Astrocyte of the hippocampus (primary cell): ENCODE measurements at places on chromosomes 5 and 9.

GRCh38 chr5:147968855-147969254 lies 62.5 kb upstream of the C5orf46 start:
- DNase-seq, result peak; percentile 20

- peak; percentile 11 for DNase-seq
These were observed 78.6 kb upstream of the GDNF start for GRCh38 chr5:37918424-37918823.

GRCh38 chr9:105065098-105066088 lies 137.4 kb upstream of the ABCA1 start:
- no peak for DNase-seq

DNA sequence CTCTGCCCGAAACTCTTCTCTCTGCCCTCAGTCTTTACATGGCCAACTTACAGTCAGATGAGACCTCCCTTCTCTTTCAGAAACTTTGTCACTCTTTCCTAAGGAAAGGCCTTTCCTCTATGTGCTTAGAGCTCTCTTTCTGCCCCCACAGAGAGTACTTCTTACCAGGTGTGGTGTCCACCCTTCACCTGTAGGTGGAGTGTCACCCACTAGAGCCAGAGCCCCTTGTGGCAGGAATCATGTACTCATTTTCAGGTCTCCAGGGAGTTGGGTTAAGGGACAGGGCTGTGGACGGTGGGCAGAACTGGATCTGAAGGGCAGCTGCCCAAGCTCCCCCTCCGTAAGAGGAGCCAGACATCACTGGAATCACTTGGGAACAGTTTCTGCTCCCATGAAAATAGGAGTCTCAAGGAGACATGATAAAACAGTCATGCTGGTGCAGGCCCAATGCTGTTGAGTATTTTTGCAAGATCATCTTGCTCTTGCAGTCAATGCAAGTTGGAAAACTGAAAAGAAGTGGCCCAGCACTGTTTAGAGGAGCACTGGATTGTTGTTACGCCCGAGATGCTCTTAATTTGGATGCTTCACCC lies 436.7 kb downstream of the ZSWIM6 start:
- peak; percentile 23 for DNase-seq

DNA sequence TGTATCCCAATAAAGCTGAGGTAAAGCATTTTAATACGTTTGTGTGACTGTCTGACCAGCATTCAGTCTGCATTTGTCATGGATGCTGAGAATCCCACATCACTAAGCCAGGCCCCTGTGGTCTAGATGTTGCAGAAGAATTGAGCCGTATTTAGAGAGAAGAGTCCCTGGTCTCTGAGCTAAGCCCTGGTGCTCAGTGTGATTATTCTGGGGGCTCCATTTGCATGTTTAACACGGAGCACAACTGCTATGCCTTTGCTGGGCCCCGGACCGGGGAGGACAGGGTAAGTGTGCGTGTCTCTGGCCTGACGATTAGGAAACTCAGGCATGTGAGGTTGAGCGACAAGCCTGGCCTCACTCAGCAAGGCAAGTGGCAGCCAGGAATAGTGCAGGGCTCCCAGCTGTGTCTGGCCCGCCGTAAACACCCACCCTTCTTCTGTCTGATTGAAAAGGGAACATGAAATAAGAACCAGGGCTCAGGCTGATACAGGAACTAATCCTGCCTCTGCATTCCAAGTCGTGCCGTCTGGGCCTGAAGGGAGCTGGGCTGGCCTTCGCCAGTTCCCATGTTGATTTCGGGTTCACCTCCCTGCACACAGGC lies 22.3 kb downstream of the FAM78A start:
- DNase-seq, result peak; percentile 57

GRCh38 chr9:13728131-13728530 lies 448.6 kb upstream of the MPDZ start:
- no peak for DNase-seq

GRCh38 chr5:89069591-89069990 lies 186.6 kb upstream of the MEF2C start:
- no peak for DNase-seq

DNA sequence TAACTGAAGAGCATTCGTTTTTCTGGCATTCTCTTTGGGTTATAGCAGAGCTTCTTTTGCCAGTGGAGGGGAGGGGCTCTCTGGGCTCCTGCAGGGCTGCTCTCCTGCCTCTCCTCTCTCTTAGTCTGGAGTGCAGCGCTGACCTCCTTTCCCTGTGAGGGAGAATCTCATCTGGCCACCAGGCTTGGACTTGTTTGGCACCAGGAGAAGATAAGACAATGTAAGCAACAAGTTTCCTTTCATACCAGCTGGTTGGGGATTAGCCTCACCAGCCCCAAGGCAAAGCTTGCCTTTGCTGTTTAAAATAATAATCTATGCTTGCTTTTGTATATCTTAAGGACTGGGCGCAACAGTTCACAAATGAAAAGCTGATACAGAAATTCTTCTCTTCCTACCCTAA lies 196.4 kb downstream of the TLE4 start:
- DNase-seq, result peak; percentile 11

DNA sequence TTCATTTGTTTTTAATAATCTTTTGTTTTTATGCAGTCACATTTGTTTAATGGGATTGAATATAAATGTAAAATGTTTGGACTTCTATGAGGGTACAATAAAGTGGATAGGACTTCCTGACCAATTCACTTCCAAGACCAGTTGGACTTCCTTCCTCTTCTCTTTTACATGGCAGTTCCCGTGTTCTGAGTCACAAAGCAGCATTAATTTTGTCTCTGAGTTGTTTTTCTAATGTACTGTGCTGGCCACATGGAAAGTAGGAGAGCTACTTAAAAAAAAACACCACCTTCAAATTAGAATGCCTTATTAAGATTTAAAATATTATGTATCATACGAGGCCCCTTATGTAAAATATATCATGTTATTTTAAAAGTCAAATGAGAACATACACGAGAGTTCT lies 87.3 kb downstream of the CCDC171 start:
- no peak for DNase-seq

GRCh38 chr9:31486630-31487029 lies 897.8 kb upstream of the ACO1 start:
- no peak for DNase-seq

- DNase-seq, result peak; percentile 29
These were observed 54.1 kb downstream of the GARNL3 start for GRCh38 chr9:127318651-127319167.

GRCh38 chr5:177327539-177328522 lies 16.1 kb upstream of the MXD3 start:
- DNase-seq, result peak; percentile 90

- no peak for DNase-seq
These were observed 20.0 kb upstream of the RGMB start for GRCh38 chr5:98753507-98753906.

DNA sequence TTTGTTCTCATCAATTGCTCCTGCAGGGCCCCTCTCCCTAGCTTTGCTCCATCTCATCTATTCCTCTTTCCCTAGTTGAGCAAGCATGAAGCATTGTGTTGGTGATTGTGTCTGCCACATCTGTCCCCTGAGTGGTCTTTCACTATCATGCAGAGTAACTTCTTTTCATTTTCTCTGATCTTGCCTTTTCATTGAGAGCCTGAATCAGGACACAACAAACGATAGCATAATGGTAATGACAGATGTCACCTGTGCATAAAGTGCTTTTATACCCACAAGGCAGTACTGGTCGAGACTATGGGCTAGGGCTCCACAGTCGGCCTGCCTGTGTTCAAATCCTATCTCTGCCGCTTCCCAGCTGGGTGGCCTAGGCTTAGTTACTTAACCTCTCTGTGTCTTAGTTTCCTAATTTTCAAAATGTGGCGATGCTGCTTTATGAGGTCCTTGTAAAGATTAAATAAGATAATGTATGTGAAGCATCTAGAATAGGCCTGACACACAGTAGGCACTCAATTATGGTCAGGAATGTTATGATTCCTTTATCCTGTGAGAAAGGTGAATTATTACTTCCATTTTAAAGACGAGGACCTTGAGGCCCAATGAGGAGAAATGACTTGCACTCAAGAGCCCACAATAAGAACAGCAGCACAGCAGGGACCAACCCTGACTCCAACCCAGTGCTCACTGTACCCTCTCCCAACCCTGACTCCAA lies 137.1 kb upstream of the ZNF618 start:
- DNase-seq, result no peak

DNA sequence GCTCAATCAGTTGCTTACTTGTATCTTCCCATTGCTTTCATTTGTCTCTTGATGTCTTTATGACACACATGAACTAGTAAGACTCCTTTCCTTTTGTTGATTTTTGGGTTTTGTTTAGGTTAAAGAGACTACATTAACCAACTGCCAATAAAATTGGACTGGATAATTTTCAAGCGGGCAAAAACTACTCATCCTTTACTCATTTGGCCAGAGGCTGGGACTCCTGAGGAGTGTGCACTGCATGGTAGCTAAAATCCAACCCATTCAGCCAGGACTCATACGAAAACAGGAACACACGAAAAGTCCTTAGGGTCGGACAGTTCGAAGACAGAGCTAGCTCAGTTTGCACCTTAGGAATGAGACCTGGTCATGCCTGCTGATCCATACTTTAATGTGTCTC lies 6.0 kb downstream of the SLC46A2 start:
- DNase-seq, result no peak

DNA sequence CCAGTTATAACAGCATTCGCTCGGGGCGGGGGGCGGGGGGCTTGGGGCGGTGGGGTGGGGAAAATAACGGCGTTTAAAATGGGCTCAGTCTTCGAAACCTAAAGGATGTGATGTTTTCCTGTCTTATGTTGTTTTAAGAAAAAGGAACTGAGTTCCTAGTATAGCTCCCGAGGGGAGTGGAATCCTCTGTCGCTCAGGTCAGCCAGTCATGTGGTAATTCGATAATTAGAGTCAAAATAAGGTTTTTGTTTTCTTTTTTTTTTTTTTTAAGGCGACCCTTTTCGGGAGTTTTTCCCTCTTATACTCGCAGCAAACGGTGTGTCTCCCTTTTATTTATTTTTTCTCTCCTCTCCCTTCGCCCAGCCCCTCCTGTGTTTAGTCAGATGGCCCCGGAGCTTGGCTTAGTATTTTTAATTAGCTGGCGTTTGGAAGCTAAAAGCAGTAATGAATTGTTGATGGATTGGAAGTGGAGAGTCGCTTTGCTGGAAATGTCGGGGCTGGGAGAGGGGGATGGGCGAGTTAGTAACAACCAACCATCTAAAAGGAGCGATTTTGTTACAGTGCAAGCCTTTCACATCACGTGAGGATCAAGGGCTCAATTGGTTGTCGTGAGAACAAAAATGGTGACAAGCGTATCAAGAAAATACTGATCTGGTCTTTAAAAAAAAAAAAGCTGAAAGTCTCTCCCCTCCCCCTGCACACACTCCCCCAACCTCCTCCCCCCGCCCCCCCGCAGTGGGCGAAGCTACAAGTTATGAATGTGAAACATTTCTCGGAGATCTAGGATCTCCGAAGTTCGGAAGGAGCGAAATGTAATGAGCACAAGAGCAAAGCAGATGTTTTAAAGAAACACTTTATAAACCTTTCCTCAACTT lies 714 bp upstream of the ZNF608 start:
- peak; percentile 95 for DNase-seq

DNA sequence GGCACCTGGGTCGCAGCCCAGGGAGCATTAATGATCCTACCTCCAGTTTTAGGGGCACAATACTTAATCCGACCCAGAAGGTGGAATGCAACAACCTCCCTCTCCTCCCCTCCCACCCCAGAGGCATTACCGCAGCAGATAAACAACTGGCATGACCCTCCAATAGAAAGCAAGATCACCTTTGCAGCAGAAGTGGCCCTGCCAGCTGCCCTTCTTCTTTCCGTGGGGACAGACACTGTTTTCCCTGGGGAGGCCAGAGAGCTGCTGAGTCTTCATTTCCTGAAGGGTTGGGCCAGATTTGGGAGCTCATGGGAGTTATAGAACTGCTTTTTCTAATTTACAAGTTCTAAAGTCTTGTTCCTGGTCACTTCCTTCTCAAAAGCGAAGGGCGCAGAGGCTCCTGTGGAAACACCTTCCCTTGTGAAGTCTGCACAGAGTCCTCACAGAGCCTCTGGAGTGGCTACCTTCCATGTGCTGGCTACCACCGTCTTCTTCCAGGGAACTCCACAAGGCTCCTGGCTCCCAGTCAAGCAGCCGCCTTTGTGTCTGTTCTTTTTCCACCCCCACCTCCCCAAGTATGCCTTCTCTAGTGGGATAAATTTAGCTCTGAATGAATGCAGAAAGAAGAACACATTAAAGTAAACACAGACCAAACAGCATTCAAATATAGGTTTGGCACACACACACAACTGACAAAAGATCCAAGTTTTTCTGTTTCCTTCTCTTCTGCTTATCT lies 8.0 kb upstream of the PALM2AKAP2 start:
- DNase-seq, result peak; percentile 82

- peak; percentile 46 for DNase-seq
These were observed 27.9 kb upstream of the CEMIP2 start for GRCh38 chr9:71796100-71796767.

DNA sequence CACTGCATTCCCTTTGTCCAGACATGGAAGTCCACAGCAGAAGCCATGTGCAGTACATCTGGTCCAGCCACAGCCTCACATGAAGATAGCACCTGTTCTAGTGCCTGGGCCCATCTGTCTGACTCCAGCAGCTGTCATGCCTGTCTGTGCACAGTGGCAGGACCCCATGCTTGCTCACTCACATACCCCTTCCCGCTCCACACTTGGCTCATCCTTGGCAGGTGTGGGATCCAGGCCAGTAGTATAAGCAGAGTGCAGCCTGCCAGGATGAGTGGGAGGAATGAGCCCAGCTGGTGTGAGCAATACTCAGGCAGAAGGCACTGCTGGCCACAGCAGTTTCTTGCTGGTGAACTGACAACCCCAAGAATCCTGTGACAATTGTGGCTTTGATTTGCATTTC lies 168.0 kb downstream of the PRDM9 start:
- no peak for DNase-seq

DNA sequence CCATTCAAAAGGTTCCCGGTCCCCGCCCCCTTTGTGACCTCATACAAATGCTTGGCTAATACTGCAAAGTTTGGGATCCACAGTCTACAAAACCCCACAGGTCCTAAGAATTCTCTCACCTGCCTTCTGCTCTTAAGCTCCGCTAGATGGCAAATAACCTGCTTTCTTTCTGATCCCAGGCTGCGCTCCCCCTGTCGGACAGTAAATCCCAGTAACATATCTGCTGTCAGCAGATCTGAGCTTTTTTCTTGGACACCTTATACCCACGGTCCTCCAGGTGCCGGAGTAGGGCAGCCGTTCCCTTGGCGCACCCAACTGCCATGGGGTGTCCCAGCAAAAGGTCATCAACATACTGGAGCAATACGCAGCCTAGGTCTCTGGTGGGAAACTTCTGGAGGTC lies 39.0 kb upstream of the PPP1R26 start:
- DNase-seq, result no peak

GRCh38 chr9:130144703-130145102 lies 27.5 kb upstream of the NCS1 start:
- no peak for DNase-seq

GRCh38 chr9:2085716-2086115 lies 70.6 kb downstream of the SMARCA2 start:
- peak; percentile 46 for DNase-seq

- DNase-seq, result peak; percentile 89
These were observed 46.4 kb upstream of the STK32A start for GRCh38 chr5:147188200-147189108.
